ENCODE measurements at places on chromosomes 3 and 15.

DNA sequence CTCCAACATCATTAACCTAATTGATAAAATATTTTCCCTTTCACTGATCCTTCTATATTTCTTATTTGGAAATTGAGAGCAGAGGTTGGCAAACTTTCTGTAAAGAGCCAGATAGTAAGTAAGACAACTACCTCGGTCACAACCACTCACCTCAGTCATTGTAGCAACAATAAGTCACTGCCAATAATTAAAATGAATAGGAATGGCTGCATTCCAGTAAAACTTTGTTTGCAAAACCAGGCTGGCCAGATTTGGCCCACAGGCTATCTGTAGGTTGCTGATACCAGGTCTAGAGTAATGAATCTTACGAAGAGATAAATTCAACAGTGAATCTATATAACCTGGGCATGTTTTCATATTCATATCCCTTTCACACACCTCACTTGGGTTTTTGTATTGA, 316.2 kb upstream of the TBC1D5 start:
- DNase-seq = no peak

GRCh38 chr3:62133015-62133414, 240.3 kb downstream of the FEZF2 start:
- DNase-seq = no peak

DNA sequence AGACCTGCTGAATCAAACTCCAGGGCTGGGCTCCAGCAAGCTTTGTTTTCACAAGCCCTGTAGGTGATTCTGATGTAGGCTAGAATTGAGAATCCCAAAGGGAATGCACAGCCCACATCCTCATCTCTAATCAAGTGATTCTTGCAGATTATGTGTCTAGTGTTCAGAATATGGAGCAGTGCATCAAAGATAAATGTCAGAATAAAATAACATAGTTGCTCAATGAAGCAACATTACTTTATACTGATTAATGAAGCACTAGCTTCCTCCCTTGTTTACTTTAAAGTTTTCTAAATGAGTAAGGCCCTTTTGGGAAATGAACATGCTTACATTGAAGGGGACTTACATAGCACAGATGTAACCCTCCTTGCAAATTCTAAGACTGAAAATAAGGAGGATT, 39.2 kb downstream of the NUP210 start:
- DNase-seq = no peak

DNA sequence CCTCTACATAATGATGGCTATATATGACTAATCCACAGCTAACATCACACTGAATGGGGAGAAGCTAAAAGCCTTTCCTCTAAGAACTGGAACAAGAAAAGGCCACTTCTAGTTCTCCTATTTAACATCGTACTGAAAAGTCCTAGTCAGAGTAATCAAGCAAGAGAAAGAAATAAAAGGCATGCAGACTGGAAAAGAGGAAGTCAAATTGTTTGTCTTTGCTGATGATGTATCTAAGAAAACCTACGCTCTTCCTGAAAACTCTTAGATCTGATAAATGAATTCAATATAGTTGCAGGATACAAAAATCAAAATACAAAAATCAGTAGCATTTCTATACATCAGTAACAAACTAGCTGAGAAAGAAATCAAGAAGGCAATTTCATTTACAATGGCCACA, 116.9 kb downstream of the TP63 start:
- no peak for DNase-seq

DNA sequence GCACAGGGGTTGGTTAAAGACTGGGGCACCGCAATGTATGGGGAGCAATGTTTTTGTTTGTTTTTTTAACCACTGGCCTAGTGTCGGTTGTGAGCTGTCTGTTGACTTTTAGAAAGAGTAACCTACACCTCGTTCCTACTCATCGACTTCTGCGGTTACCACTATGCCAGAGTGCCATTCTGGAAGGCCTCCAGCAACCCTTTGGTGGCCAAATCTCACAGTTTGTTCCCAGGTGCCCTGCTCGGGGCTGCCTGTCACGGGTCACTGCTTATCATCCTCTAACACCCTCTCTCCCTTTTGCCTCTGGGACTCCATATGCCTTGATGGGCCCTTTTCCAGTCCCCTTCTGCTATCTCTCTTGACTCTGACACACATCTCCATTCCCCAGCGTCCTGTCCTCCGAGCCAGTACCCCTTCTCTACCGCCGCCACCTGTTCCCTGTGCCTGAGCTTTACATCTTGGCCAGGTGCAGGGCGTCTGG, 290.4 kb upstream of the C2CD4B start:
- no peak for DNase-seq

DNA sequence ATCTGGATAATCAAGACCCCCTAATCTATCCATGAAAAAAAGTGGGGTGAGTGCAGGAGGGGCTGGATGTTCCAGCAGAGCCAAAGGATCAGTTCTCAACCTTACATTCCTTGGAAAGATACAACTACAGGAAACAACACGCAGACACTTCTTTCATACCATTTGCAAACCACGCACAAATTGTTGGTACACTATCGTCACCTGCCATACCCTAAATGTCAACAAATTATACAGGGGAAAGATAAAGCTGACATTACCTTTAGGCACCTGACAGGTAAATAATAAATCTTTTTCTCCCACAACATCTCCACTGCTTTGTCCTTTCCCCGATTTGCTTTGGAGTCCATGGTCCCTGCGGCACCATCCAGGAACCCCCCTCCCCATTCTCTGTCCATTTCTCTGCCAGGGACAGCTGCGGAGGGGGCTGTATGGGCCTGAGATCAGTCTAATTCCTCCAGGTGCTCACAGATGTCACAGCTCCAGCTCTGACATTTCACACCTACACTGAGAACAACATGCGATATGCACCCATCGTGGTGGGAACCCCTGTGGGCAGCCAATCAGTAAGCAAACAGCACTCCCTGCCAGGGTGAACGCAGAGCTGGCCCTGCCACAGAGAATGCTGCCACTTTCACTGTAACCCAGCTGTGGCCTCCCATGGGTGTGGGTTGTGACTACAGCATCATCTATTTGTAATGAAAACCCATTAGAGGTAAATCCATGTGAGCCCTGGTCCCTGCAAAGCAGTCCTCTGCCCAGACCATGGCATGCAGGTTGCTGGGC, 37.7 kb upstream of the BCL2L10 start:
- DNase-seq = no peak

DNA sequence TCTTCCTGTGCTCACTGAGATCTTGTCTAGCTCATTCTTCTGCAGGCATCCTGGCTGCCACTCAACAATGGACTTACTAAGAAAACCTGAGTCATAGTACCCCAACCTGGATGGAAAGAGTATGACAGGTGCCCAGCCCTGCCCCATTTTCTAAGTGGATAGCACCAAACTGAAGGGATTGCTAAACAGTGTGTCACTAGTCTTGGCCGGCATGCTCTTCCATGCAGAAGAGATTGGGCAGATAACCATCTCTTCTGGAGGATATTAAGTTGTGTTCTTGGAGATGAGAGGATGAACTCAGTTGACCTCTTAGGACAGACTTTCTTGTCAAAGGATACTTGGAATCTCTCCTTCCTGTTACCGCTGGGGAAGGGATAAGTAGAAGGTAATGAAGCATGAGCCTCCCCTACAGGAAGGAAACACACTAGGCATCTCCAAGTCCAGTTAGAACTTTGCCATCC, 797.5 kb downstream of the AGBL1 start:
- no peak for DNase-seq

DNA sequence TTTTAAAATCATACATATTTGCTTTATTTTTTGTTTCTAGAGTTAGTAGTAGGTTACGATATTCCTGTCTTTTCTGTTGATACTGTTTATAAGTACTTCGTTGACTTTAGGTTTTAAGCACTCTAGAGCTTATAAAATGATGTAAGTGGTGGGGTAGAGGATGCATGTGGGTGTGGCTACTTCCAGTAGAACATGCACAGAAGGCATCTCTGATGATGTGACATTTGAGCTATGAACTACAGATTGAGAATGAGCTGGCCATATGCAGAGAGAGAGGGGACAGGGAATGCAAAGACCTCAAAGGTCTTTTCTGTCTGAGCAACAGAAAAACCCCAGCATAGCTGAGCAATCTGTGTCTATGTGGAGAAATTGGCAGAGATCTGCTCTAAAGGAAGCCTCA, 233.9 kb upstream of the STAC start:
- DNase-seq = no peak

GRCh38 chr15:40543631-40544294, 21.1 kb downstream of the CCDC32 start:
- no peak for DNase-seq

DNA sequence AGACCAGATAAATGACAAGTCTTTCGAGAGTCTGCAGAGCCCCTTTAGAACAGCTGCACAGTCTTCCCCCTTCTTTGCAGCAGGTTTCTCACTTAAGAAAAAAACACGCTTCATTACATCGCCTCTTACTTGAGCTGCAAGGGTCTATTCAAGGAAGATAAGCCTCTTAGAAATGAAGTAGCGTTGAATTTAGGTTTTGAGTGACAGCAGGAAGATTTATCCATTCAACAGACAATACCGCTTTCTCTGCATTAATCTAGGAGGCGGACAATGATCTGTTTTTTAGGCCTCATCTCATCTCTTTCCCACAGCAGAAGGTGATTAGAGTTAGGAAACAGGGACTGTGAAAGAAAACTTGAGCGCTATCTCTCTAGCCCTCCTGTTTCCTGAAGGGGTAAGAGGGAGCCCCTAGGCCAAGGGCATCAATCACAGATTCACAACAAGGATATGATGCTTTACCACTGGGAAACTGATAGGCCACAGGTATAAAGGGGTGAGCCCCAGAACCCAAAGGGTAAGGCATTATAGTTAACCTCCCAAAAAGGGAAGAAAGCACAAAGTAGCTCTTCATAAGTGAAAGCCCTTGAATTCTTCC, 84.3 kb downstream of the MECOM start:
- DNase-seq = no peak

DNA sequence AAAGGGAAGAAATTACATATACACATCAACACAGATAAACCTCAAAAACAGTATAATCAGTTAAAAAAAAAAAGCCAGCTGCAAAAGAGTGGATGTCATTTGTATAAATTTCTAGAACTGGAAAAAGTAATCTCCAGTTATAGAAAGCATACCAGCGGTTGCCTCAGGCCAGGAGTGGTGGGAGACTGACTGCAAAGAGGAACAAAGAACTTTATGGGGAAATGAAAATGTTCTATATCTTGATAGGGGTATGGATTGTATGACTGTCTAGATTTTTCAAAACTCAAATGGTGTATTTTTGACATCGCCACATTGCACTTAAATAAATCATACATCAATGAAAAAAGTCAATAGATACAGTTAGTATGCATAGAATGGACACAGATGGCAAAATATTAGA, 241.6 kb downstream of the SCAPER start:
- DNase-seq = no peak

DNA sequence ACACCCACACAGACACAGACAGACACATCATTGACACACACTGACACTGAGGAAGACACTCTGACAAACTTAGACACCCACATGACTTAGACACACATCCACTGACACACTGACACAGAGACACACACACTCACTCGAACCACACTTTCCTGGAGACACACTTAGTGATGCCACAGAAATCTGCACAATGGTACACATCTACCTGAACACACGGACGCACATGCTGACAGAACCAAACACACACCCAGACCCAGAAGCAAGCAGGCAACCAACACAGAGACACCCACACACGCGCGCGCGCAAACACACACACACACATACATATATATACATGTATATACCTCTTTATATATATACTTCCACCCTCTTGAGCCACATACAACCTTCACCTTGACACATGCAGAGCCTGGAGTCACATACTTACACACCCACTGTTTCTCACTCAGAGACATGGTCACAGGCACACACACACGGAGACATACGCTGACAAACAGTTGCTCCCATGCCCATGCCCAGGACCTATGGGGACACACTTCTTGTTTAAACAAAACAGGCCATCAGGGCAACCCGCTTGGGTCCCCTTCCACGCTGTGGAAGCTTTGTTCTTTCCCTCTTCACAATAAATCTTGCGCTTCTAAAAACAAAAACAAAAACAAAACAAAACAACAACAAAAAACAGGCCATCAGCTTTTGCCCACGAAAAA, 913 bp upstream of the SCN5A start:
- DNase-seq = no peak

DNA sequence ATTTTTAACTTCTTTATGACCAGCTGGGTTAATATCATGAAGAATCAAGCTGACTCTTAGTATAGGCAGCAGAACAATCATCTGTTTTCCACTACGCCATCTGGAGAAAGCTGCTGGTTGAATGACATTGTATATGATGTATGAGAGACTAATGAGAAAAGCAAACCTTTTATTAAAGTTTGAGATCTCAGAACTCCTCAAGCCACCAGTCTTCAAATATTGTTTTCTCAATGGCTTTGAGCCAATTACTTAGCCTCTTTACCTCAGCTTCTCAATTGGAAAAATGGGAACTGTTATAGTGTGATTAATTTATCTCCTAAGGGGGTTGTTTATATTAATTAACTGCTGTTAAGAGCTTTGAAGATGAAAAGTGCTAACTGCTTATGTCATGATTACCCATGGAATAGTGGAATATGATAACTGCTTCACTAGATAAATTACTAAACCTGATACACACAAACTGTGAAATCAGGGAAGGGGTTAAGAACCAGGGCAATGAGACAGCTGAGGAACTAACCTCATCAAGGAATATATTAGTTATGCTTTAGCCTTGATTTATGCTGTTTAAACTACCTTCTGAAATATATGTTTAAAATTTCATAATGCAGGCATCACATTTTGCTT, 330.1 kb downstream of the SOX2 start:
- no peak for DNase-seq

DNA sequence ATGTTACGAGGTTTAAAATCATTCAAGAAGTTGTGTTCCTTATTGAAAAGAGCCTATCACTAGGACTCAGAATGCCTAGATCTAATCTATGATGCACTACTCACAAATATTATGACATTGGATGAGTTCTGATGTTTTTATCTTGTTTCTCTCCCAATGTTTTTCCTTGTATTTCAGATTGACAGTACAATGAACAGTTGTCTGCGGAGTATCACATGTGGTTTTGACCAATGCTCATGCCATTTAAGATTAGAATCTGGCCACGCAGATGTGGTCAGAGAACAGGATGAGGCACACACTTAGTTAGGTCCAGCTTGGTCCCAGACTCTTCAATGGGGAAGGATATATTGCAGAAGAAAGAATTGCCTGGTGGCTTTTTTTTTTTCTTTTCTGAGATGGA, 25.6 kb upstream of the CCDC50 start:
- DNase-seq = no peak

All from epithelial cell of proximal tubule (primary cell).